Activated naive CD4-positive, alpha-beta T cell treated with anti-CD3 and anti-CD28 coated beads, Interleukin-2, amount 10 ng/mL, durations not matched to agents 7 days and 5 days (primary cell): ENCODE measurements at places on chromosomes 16 and 17.

DNA sequence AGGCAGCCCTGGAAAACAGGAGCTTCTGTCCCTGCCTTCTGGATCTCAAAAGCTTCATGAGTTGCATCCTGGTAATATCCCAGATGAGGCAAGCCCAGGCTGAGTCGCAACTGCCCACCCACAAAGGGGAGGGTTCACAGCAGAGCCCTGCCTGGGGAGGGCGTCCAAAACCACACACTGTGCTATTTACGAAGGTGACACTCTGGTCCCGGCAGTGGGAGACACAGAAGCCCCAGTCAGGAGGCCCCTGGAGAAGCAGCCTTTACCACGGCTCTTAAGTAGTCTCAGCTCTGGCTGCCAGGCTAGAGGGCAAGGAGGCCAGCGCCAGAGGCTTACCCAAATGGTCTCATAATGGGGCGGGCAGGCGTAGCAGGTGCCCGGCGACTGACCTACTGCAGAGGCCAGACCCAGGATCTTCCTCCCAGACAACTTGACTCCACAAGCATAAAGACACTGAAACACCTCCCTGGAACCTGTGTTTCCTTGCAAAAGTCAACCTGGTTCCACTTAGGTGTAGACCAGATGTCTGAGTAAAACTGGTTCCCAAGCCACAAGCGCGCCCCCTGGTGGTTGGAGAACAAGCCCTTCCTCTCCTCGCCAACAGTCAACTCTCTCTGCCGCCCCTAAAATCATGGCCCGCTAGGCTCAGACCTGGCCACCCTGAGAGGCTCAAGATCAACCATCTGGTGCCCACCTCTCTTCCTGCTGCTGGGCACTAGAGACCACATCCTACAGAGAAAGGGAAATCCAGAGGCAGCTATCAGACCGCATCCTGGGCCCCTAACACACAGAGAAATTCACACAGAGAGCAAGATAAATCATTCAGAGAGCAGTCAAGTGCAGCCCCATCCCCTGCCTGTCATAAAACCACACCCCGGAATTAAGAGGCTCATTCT lies 5.2 kb downstream of the AXIN2 start:
- peak; percentile 95 for DNase-seq

GRCh38 chr16:17635183-17635582 lies 164.4 kb upstream of the XYLT1 start:
- no peak for DNase-seq

- DNase-seq: no peak
Observed at GRCh38 chr16:86697715-86698114, 119.4 kb downstream of the FOXL1 start.

GRCh38 chr16:66874079-66874775 lies 6.1 kb upstream of the PDP2 start:
- DNase-seq: no peak

- DNase-seq: peak; percentile 92
Observed at GRCh38 chr16:67013823-67014633, 14.9 kb upstream of the CBFB start.

DNA sequence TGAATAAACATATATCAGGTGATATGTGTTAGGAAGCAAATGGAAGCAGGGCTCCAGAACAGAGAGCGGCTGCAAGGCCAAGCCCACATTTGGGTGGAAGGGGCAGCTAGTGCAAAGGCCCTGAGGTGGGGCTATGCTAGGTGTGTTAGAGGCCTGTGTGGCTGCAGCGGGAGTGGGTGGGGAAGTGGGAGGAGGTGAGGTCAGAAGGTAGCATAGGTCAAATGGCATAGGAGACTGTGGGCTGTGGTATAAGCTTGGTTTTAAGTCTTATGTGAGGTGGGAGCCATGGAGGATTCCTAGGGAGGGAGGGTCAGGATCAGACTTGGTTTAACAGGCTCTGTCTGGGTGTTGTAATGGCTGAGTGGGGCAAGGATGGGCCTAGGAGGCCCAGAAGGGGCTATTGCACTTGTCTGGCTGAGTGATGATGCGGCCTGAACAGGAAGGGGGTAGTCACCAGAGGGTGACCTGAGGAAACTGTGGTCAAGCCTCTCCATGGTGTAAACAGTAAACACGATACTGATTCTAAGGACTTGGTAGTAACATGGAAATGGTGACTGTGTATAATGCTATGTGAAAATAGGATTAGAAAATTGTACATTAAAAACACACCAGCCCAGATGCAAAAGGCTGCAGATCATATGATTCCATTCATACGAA lies 31.1 kb downstream of the RAI1 start:
- no peak for DNase-seq

DNA sequence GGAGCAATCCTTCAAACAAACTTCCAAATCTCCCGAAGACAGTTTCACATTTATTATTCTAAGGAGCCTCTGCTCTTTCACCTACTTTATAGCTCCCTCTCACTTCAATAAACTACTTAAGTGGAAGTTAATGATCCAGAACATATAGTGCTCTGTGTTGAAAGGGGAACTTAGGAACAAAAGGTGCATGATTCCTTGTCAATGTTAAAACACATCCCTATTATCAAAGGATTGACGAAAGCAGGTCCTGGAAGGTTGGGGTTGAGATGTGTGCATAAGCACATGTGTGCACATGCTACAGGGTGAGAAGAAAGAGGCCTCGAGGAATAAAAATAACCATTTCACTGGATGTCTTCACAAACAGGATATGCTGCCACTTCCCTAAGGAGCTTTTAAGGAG lies 170.3 kb downstream of the SLC39A11 start:
- no peak for DNase-seq

GRCh38 chr16:11498683-11499082 lies 88.0 kb downstream of the LITAF start:
- DNase-seq: no peak

DNA sequence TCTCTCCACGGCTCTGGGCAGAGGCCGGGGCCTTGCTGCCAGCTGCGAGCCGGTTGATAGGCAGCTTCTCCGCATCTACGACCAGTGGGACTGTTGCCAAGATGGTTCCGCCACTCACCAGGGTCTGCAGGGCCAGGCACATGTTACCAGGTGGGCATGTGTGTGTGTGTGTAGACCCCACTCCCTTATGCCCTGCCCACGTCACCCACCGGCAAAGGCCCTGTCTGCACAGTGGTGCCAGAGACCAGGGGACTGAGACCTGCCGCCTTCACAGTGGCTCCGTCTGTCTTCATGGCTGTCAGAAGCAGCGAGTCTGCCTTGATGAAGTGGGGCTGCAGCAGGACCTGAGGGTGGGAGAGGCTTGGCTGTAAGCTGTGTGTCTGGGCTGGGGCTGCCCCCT lies 17.7 kb downstream of the SREBF1 start:
- no peak for DNase-seq

- no peak for DNase-seq
Observed at GRCh38 chr17:50201276-50201854, at the start of gene COL1A1. COL1A1 (minus strand) TSS chr17:50201631; CDS start chr17:50201513, 118 bp downstream.

- no peak for DNase-seq
Observed at GRCh38 chr16:89080196-89080853, 13.3 kb upstream of the ACSF3 start.

GRCh38 chr17:51245535-51245934 lies 14.3 kb downstream of the MBTD1 start:
- no peak for DNase-seq

DNA sequence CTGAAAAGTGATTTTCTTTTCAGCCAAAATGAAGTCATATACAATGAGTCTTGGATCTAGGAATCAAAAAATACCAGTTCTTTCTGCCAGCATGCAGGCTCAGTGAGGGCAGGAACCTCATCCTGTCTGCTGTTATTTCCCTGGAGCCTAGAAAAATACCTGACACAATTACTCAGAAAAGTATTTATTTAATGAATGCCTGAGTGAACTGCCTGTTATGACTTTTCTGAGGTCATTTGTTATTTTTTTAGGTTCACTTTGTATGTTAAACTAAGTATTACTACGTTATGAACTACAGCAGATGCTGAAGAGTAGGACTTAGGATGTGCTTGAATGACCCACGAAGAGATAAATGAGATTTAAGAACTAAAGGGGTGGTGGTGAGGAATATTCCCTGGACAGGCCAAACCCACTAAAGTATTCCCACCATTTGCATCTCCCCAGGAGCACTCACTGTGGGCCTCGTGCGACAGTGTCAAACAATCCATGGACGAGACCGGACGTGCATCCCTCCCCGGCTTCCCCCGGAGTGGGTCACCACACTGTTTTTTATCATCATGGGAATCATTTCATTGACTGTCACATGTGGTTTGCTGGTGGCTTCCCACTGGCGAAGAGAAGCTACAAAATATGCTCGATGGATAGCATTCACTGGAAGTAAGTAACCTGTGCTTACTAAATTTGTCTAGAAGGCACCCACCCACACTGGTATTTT lies 17.1 kb upstream of the VWA3A start:
- no peak for DNase-seq

DNA sequence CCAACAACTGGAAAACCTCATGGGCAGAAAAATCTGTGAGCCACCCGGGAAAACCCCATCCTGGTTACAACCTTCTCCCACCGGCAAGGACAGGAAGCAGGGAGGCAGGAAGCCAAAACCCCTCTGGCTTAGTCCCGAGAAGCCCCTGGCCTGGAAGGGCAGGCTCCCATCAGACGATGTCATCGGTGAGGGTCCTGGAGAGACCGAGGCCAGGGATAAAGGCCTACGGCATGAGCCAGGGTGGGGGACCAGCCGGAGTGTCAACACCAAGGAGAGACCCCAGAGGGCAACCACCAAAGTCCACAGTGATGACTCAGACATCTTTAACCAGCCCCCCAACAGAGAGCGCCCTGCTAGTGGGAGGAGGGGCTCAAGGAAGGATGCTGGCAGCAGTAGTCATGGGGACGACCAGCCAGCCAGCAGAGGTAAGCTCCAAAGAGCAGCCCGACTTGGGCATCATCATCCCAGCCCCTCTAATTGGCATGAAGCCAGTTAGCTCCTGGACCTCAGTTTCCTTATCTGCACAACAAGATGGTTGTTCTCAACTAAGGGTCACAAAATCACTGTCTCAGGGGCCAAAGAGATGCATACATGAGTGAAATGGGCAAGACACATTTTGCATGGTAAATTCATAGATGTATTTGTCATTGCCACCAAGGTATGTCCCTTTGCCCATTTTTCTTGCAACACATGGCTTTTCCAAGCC lies 190.7 kb downstream of the KATNIP start:
- no peak for DNase-seq

- DNase-seq: no peak
Observed at GRCh38 chr17:61217878-61218437, 181.7 kb upstream of the TBX2 start.

DNA sequence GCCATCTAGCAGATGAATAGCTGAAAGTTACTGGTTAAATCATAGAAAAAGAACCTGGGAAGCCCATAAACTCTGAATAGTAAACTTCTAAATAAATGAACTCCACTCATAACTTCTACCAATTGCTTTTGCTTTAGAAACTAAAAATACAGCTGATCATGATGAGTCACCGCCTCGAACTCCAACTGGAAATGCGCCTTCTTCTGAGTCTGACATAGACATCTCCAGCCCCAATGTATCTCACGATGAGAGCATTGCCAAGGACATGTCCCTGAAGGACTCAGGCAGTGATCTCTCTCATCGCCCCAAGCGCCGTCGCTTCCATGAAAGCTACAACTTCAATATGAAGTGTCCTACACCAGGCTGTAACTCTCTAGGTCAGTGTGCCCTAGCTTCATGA lies 9.7 kb downstream of the KAT7 start:
- DNase-seq: no peak

DNA sequence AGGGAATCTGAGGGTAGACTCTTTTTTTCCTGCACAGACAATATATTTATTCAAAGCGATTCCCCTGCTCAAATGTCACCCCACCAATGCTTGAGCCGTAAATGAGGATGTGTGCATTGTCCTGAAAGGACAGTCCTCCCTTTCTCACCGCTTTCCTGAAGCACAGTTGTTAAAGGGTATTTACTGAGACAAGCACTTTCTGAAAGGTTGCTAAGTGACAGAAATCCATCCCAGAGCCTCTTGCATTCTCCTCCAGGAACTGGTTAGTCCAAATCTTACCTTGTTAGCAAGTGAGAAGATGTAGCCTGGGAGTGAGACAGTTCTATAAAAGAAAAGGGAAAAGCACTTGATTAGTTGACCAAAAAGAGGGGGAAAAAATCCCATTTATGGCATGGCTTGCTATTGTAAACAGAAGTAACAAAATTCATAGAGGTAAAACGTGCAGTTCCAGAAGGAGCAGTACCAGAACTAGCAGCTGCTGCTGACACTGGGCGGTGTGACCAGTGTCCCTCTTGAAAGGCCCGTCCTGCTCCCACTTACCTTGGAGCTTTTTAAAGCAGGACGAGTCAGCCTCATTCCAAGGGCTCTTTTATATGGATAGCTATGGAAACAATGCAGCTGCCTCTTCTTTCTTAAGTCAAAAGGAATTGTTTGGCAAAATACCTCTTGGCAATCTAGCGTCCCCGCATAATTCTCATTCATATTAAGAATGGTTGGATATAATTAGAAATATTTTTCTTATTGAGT lies at the start of gene MYH2:
Gene MYH2, minus strand, starts transcription at position 563 of the 747 bp plus-strand sequence. CDS start 1,738 bp downstream, outside the sequence.
- DNase-seq: no peak

DNA sequence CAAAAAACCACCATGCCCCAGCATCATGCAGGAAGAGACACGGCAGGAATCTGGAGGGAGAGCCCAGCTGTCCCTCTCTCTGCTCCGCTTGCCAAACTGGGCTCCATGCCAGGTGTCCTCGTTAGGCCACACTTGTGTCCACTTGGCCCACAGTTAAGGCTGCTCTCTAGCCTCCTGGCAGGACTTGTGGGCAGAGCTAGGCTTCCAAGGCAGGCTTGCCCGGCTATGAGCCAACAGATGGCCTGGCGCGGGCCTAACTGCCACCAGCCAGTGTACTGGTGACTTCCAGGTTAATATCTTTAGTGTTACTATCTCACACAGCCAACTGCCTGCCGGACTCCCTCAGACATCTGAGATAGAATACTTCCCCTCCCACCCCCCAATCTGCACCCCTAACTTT lies 10.6 kb downstream of the ATP6V0D1 start:
- no peak for DNase-seq

- no peak for DNase-seq
Observed at GRCh38 chr17:73690676-73691075, 46.4 kb upstream of the SDK2 start.

- no peak for DNase-seq
Observed at GRCh38 chr17:45353043-45353442, 36.2 kb upstream of the MAP3K14 start.

DNA sequence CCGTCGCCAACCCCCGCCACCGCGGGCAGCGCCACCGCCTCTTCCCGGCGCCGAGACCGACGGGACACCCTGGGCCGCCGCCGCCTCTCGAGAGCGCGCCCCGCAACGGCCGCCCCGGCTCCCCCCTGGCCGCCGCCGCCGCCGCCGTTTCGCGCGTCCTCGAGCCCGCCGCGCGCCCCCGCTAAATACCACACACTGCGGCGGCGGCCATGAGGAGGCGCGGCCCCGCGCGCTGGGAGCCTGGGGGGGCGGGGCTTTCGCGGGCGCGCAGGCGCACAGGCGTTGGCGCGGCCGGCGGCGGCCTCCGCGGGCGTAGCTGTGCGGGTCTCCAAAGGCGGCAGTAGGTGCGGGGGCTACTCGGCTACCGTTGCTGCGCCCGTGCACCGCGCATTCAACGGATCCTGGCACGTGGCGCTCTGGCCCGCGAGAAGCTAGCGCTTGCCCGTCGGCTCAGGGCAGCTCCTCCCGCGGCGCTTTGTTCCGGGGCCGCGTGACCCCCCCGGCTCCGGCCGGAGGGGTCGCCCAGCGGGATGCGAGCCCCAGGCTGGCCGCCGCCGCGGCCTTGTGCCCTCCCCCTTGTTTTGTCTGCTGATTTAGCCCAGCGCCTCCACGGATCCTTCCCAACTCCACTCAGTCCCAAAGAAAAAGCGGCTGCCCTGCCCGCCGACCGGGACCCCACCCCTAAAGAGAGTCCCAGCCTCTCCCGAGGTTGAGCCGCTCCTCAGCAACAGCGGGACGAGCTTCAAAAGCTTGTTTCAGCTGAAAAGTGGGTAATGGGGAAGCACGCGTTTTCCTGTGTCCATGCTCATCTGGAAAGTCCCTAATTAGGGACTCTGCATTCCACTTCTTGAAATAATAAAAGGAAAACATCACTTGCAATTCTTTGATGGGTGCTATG lies at the start of gene SIAH1:
Gene SIAH1, minus strand, starts transcription at position 161 of the 898 bp plus-strand sequence. CDS start 22,985 bp downstream, outside the sequence.
- peak; percentile 86 for DNase-seq
